ENCODE measurements at places on chromosomes 3 and 15. TPM values are rescaled to one million over a fixed set of nuclear protein-coding genes. Genes with fewer than 3 reads are reported as not detected.

Gene LIPC
- 34.3 TPM for polyA plus RNA-seq

Gene INO80
- 5.2 TPM for polyA plus RNA-seq

Gene TM6SF1
- polyA plus RNA-seq: 0.35 TPM

Gene GPR171
- 0.51 TPM for polyA plus RNA-seq

- no peak for DNase-seq
Observed at GRCh38 chr15:47908486-47908885, 191.2 kb downstream of the SEMA6D start.

Gene SLC15A2
- 5.4 TPM for polyA plus RNA-seq

GRCh38 chr3:183854318-183855035, 29.1 kb upstream of the MAP6D1 start:
- DNase-seq: no peak

Gene CLEC3B
- 2.6 TPM for polyA plus RNA-seq

DNA sequence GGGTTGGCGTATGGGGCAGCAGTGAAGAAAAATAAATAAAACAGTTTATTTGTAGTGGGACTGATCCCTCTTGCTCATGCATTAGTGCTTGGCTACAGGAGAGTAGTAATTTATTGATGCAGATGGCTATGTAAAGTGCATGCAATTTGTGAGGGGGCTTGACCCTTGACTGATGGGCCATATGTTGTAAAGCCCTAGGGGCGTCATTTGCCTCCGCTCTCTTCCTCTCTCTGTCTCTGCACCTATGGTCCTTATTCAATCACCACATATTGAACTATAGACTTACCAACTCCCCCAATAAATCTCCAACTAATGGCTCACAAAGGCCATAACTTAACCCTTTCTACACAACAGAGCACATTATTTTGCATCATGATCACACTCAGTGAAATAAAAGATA, 227.7 kb downstream of the ROBO2 start:
- no peak for DNase-seq

Gene RPLP1
- 884 TPM for polyA plus RNA-seq

DNA sequence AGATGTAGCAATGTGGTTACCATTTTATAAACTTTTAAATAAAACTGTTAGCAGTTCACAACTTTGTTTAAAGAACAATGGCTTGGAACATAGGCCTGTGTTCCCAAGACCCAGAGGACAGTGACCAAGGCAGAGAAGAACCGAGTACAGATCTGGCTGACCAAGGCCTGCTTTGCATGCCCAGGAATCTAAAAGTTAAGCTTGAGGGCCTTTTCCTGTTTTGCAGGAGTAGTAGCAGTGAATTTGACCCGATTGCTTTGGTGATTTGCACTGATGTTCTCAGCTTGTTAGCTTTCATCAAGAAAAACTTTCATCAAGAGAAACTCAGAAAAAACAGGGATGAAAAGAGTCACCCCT, 9.9 kb downstream of the FILIP1L start:
- no peak for DNase-seq

Gene CCR8
- not detected for polyA plus RNA-seq

Gene GHRL
- polyA plus RNA-seq: 12.0 TPM

DNA sequence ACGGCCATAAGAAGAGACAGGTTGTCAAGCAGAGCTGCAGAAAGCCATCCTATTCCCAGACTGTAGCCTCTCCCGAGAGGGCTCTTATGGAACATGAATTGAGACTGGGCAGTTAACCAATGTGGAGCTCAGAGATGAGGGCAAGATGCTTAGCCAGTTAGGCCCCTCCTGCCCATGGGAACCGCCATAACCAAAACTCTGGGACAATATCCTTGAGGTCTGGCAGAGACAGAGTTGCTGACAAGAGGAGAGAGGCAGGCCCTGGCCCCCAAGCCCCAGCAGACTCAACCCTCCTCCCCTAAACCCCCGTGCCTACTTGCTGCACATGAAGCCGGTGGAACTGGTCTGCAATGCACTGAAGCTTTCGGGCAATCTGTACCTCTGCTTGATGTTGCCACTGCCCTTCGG, 4.8 kb downstream of the BMF start:
- no peak for DNase-seq

DNA sequence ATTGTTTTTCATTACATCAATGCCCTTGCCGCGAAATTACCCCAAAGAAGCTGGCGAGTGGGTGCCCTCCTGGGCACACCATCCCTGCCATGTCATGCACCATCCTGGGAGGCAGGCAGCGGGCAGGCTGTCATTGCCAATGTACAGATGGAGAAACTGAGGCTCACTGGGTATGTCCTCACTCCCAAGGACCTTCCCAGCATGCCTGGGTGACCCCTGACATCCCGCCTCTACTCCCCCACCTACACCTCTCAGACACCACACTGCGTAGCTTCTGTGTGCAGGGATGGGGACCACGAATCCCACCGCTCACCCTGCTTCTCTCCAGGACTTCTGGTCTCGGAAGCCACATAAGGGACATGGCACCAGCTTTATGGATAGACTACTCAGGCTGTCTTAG, 41.0 kb upstream of the SLC41A3 start:
- no peak for DNase-seq

DNA sequence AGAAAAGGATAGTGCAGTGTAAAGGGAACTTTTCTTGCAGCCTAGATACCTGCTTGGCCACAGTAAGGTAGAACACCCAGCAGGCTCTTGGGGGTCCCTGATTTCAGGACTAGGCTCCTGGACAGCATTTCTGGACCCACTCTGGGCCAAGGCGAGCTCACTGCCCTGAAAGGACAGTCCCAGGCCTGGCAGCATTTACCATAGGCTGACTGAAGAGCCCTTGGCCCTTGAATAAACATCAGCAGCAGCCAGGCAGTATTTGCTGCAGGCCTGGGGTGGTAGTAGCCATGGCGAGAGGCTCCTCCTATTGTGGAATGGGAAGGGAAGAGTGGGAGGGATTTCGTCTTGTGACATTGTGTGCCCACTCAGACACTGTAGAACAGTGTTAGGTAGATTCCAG, 529.2 kb downstream of the TUSC7 start:
- no peak for DNase-seq

Gene MASP1
- polyA plus RNA-seq: 18.1 TPM

GRCh38 chr15:41474941-41475340, 18.7 kb upstream of the ITPKA start:
- DNase-seq: no peak

DNA sequence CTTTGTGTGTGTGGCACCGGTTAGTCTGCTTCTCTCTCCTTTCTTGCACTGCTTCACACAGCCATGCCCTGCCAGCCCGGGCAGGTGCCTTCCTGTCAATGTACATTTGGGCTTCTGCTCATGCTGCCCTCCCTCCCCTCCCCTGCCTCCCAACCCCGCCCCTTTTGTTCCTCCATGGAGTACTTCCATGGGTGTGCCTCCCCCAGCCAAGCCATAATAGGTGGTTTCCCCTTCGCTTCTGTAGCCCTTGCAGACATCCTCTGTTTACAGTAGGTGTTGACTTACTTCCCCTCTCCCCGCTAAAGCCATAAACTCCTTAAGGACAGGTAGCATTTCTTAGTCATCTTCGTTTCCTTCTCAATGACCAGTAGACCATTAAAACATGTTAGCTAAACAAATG, 31.8 kb upstream of the CRTC3 start:
- peak; percentile 64 for DNase-seq

- DNase-seq: no peak
Observed at GRCh38 chr3:46506526-46506925, 8.8 kb downstream of the RTP3 start.

DNA sequence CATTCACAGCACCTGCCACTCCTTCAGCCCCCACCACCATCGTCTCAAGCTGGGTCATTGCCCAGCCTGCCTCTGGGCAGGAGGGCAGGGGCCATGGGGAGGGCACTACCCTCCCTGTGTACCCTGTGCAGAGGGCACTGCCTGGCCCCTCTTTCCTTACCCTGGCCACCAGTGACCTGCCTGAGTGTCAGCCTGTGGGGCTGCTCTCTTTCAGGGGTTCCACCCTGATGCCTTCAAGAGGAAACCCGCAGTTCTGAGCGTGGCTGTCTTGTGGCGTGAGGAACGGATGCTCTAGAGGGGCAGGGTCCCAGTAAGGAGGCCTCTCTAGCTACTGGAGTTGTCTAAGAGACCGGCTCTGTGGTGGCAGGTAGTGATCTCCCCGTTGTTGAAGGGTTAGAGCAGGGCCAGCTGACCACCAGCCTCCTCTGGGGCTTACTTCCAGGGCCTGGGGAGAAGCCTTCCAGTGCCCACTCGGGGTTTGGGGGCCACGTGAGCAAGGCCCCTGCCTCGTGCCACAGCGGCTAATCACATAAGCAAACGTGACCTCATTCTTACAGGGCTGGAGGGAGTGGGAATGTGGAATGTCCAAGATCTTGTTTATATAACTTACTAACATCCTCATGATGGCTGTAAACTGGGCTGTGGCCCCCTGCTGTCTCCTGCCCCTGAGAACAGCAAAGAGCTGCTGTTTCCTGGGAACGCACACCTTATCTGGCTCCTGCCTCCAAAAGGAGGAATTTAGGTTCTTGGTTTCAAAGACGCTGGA, 31.4 kb upstream of the SEC13 start:
- peak; percentile 66 for DNase-seq

Gene USP50
- 0.29 TPM for polyA plus RNA-seq

- peak; percentile 4 for DNase-seq
Observed at GRCh38 chr3:136377508-136377907, 127.4 kb downstream of the PCCB start.

DNA sequence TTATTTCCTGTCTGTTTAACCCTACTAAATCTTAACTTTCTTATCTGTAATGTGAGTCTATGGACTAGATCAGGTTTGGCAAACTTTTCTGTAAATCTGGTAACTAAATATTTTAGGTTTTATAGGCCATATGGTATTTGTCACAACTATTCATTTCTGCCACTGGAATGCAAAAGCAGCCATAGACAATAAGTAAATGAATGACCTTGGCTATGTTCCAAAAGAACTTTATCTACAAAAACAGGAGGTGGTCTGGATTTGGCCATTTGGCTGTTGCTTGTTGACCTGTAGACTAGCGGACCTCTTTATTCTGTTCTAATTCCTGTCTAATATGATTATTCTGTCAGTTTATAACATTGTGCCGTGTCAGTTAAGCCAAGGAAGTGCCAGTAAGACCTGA, 314.2 kb downstream of the LPP start:
- DNase-seq: no peak

- peak; percentile 78 for DNase-seq
Observed at GRCh38 chr15:36428102-36428845, 151.2 kb upstream of the CDIN1 start.

Gene ZNF502
- 2.6 TPM for polyA plus RNA-seq

- DNase-seq: no peak
Observed at GRCh38 chr3:77889616-77890015, 849.7 kb downstream of the ROBO2 start.

Gene APOD
- polyA plus RNA-seq: 32.9 TPM

Gene HOMER2
- polyA plus RNA-seq: 5.9 TPM

- no peak for DNase-seq
Observed at GRCh38 chr3:188196232-188196990, 42.5 kb downstream of the LPP start.

- DNase-seq: peak; percentile 84
Observed at GRCh38 chr3:10758304-10759037, 57.6 kb upstream of the SLC6A11 start.

GRCh38 chr3:158701420-158702065, 29.1 kb upstream of the LXN start:
- DNase-seq: no peak

DNA sequence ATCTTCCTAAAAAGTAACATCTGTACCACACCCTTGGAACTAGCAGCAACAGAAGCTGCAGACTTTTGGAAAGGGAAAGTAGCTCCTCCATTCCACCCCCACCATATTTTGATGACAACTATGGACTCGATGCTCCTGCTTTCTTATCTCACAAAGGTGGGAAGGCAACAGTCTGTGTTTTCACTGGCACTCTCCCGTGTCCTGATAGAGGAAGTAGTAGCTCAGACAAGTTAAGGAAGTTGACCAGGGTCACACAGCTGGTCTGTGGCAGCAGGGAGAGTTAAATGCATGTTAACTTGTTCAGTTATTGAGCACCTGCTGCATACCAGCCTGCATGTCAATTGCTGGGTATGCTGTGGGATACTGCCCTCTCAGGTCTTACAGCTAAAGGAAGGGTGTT, 33.1 kb downstream of the BHLHE40 start:
- no peak for DNase-seq

Gene PLSCR5
- polyA plus RNA-seq: 3.0 TPM

Gene GRAMD2A
- 4.6 TPM for polyA plus RNA-seq

- no peak for DNase-seq
Observed at GRCh38 chr3:68363796-68364195, 568.6 kb downstream of the TAFA4 start.

DNA sequence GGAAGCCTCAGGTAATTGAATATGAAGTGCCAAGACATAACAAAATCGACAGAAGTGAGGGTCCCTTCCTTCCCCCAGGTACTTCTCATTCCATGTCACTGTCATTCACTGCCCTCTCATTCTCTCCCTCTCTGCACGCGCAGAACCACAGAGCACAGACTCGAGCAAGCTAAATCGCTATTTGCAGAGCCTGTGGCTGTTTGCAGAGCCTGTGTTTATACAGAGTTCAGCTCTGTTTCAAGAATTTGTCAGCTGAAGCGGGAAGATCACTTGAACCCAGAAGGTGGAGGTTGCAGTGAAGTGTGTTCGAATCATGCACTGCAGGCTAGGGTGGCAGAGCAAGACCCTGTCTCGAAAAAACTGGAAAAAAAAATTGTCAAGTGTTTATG, 2.5 kb downstream of the VILL start:
- DNase-seq: no peak

Gene RNU5B-1
- polyA plus RNA-seq: not detected

DNA sequence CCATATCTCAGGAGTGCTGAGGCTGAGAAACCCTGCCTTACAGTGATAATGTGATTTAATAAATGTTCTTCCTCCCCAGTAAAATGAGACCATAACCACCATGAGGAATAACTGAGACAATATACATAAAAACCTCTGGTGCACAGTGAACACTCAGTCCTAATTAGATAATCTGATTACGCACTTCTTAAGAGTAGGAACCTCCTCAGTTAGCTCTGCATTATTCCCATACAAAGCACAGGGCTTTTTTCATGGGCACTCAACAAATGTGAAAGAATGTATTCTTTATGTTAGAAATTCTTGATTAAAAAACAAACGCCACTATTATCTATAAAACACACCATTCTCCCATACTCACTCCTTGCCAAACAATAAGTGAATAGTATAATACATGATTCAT, 97.0 kb downstream of the TNIK start:
- no peak for DNase-seq

Gene TUSC7
- polyA plus RNA-seq: 0.17 TPM

DNA sequence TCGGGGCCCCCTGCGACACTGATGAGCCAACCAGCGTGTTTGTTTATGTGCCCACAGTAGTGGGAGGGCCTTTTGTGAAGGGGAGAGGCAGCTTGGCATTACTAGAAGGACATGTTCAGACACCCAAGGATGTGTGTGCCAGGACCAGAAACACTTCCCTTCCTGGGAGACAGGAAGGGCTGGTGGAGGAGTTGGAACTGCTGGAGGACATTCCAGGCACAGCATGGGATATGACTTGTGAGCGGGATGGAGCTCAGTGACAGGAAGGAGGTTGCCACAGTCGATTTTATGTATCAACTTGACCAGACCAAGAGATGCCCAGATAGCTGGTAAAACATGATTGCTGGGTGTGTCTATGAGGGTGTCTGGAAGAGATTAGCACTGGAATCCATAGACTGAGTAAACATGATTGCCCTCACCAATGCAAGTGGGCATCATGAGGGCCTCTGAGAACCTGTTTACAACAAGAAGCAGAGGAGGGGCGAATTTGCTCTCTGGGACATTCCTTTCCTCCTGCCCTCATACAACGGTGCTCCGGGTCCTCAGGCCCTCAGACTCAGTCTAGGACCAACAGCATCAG, 106.4 kb upstream of the TLE3 start:
- no peak for DNase-seq

Data from hepatocyte (in vitro differentiated cells).